ENCODE measurements at places on chromosomes 2 and 18.
A peak's percentile ranks its signal among the peaks of the same experiment; 100 is the strongest.

- no peaks in the 10 kb centered on the region for H3K27me3 ChIP-seq
- no peaks in the 10 kb centered on the region for H3K4me1 ChIP-seq
- no peak overlapping the region for H3K27ac ChIP-seq
- H3K36me3 ChIP-seq: no peaks in the 10 kb centered on the region
- peak; percentile 4 for DNase-seq
Measured at GRCh38 chr18:48351216-48352050, 57.8 kb downstream of the ZBTB7C start.

GRCh38 chr2:217085543-217085942, 225.7 kb upstream of the TNP1 start:
- peak overlapping the region; percentile 26 for H3K27ac ChIP-seq
- no peaks in the 10 kb centered on the region for H3K36me3 ChIP-seq
- H3K27me3 ChIP-seq: no peaks in the 10 kb centered on the region
- H3K4me3 ChIP-seq: no peak overlapping the region

GRCh38 chr2:221420245-221420644, 151.9 kb downstream of the EPHA4 start:
- no peak for DNase-seq
- no peak overlapping the region for H3K4me3 ChIP-seq
- no peaks in the 10 kb centered on the region for H3K36me3 ChIP-seq
- 0 out of 2 replicates have a peak, but pooled peaks cover 3% of the 10 kb centered on the region for H3K27me3 ChIP-seq
- no peaks in the 10 kb centered on the region for H3K4me1 ChIP-seq

DNA sequence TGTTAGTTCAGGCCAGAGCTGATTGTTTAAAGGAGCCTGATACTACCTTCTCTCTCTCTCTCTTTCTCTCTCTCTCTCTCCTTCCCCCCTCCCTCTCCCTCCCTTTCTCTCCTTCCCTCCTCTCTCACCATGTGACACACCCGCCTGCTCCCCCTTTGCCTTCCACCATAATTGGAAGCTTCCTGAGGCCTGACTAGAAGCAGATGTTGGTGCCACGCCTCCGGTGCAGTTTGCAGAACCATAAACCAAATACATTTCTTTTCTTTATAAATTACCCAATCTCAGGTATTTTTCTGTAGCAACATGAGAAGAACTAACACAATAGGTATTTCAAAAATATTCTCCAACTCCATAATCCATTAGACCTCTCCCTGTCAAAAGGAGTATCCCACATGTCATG, 62.4 kb downstream of the ANKRD62 start:
- no peaks in the 10 kb centered on the region for H3K4me1 ChIP-seq
- no peak for DNase-seq
- no peaks in the 10 kb centered on the region for H3K36me3 ChIP-seq
- no peak overlapping the region for H3K4me3 ChIP-seq
- no peaks in the 10 kb centered on the region for H3K27me3 ChIP-seq

- H3K27me3 ChIP-seq: no peaks in the 10 kb centered on the region
- H3K36me3 ChIP-seq: no peaks in the 10 kb centered on the region
- no peak for DNase-seq
Measured at GRCh38 chr18:70028734-70029133, 81.1 kb upstream of the CD226 start.

GRCh38 chr2:66185497-66186054, 249.3 kb upstream of the MEIS1 start:
- no peaks in the 10 kb centered on the region for H3K4me1 ChIP-seq
- DNase-seq: no peak
- H3K27ac ChIP-seq: no peak overlapping the region

DNA sequence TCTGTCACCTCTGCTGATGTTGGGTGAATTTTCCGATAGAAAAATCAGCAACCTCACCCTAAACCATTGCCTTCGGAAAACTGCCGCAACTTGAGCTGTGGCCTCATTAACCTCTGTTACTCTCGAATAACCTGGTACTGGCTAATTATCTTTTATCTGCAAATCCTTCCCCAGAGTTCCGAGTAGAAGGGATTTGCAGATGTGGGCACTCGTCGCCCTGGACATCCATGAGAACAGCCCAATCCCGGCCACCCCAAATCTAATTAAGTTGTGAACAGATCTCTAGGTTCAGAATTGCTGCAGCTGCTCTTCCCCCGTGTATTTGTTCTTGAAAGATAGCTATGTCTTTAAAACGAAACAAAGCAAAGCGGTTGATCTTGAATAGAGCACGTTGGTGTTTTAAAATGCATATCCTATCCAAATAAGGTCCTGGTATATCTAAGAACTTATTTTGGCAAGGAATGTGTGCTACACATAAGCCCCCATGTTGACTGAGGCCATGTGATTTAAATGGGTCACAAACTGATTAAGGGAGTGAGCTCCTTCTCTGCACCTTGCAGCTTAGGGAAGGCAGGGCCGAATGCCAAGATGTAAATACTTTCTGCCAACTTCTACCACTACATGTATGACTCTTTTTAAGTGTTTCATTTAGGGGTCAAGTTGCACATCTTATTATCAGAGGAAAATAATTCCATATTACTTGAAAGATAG, 88.2 kb downstream of the MTCL1 start:
- no peak overlapping the region for H3K27ac ChIP-seq
- H3K36me3 ChIP-seq: no peaks in the 10 kb centered on the region
- peaks cover 6% of the 10 kb centered on the region for H3K4me1 ChIP-seq
- DNase-seq: no peak
- no peak overlapping the region for H3K4me3 ChIP-seq

Measured in SJCRH30 (cell line).